ENCODE measurements at places on chromosomes 11 and 22. TPM values are rescaled to one million over a fixed set of nuclear protein-coding genes. Genes with fewer than 3 reads are reported as not detected.

Gene TYMP
- total RNA-seq: 64.7 TPM

Gene PNPLA5
- total RNA-seq: not detected

Gene ZNRD2
- 48.1 TPM for total RNA-seq

Gene LRRC10B
- not detected for total RNA-seq

Gene IL17RA
- total RNA-seq: 14.7 TPM

Gene BEST1
- 0.48 TPM for total RNA-seq
